ENCODE measurements at places on chromosomes 3 and 15.

GRCh38 chr3:43086460-43087165 lies 19.3 kb downstream of the POMGNT2 start:
- DNase-seq: no peak

GRCh38 chr3:146375219-146375618 lies 94.1 kb downstream of the PLSCR2 start:
- no peak for DNase-seq

GRCh38 chr3:162332344-162332743 lies 835.7 kb downstream of the OTOL1 start:
- no peak for DNase-seq

DNA sequence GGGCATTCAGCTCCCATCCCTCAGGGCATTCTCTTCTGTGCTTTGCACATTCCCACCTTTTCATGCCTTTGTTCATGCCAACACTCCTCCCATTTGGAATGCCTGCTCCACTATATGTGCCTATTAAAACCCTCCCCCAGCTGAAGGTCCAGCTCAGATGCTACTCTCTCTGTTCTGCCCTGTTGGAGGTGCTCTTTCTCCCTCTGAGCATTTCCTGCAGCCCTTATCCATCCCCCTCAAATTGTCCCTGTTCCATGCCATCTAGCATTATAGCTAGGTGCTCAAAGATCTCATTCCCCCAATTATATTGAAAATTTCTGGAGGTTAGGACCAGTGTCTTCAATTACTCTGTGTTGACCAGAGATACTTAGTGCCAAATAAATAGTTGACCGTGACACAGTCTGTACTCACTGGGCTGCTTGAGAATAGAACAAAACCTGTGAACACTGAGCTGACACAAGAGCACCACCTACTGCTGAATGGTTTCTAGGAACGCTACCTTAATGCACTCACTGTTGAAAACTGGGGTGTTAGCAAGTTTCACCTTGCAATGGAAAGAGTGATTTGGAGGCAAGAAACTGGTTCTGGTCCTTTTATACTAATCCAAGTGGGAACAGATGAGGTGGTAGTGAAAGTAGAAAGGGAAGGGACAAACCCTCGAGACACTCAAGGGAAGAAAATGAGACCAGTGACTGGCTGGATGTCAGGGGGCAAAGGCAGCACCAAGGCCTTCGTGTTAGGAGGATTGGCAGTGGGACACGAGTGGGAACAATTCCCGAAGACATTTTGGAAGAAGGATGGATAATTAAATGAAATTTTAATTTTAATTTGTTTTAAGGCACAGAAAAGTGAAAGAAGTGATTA lies 289.8 kb upstream of the ROPN1 start:
- peak; percentile 52 for DNase-seq

- no peak for DNase-seq
These were observed 35.1 kb downstream of the SNTN start for GRCh38 chr3:63687278-63688225.

GRCh38 chr3:10310578-10310977 lies 10.3 kb downstream of the SEC13 start:
- no peak for DNase-seq
